ENCODE measurements at places on chromosomes 12 and 14.

DNA sequence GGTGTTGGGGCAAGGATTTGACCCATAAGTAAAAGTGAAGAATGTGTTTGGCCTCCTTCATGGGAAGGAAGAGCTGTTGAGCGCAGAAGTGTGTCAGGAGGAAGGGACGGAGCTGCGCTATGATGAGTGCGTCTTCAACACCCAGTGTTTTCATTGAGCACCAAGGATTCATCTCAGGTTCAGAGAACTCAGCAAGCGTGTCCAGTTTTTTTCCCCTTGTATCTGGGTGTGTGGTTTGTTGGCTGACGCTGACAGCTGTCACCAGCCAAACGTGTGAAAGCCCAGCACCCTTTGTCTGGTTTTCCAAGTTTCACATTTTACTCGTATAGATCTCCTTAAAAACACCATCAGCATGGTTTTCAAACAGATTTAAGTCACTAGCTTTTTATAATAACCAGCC is 12.3 kb downstream of the EP400 start:
- no peak for DNase-seq

GRCh38 chr12:6468283-6468575 is 2.2 kb downstream of the VAMP1 start:
- no peak for DNase-seq

GRCh38 chr12:21438643-21439042 is 1.2 kb downstream of the PYROXD1 start:
- DNase-seq: no peak

- DNase-seq: no peak
Measured at GRCh38 chr12:2017546-2018337, 13.5 kb upstream of the DCP1B start.

GRCh38 chr12:53376747-53377146 is 3.2 kb upstream of the SP1 start:
- DNase-seq: no peak

DNA sequence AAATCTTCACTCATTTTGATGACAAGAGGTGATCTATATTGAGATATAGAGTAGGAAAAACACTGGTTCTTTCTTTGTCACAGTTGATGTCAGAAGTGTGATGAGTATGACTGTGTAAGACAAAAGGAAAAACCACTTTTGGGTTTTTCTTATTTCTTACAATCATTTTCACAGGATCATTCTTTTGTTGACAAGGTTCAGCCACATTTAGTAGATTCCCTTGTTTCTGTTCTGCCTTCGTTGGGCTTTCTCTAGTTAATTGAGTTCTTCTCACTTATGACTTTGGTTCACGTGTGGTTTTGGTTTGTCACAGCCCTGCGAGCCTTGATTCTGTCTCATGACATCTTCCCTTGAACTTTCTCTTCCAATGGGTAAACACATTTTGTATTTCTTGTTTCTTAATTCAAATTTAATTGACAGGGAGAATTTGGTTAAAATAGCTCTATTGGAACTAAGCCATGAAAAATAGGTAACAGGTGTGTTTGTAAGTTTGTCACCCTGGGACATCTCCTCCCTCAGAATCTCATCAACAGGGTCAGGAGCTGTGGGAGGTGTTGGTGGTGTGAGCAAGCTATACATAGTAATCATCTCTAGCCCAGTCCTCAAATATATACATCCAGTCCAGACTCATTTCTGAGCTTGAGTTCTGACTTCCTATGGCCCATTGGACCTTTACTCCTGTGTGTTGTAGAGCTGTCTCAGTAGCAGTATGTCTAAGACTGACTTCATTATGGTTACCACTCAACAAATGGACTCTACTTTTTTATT is 255.3 kb downstream of the BMP4 start:
- no peak for DNase-seq

DNA sequence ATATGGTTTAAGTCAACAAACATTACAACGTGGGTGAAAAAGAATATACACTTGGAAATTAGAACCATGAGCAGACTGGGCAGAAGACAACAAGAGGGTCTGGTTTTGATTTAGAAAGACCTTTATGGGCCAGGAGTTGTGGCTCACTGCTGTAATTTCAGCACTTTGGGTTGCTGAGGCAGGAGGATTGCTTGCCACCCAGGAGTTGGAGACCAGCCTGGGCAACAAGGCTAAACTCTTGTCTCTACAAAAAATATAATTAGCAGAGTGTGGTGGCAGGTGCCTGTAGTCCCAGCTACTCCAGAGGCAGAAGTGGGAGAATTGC is 2.7 kb upstream of the NFKBIA start:
- DNase-seq: no peak

DNA sequence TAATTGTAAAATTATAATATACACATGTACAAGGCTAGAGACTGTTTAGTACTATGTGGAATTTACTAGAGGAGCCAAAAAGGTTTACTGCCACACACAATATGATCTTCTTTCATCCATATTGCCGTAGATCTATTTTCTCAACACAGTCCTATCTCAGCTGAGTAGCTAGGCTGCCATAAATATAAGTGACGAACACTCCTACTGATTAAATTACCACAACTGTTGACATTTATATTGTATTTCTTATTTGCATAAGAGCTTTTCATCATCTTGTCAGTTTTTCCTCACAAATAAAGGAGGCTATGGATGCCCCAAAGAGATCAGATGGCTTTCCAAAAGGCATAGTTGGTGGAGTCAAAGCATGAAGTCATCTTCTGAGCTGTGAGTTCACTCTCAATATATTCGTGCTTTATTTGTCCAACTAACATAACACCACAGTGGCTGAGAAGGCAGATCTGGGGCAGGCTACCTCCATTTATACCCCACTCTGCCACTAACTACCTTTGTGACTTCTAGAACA is 78.6 kb downstream of the CCDC59 start:
- no peak for DNase-seq

GRCh38 chr14:61098721-61099120 is 117.7 kb downstream of the SLC38A6 start:
- DNase-seq: no peak
